ENCODE measurements at places on chromosomes 7 and 10. TPM values are rescaled to one million over a fixed set of nuclear protein-coding genes. Genes with fewer than 3 reads are reported as not detected.

Gene NPC1L1
- not detected for total RNA-seq

Gene DNTT
- total RNA-seq = not detected

Gene ADCY1
- total RNA-seq = 0.16 TPM

Gene ARMC3
- total RNA-seq = not detected

Gene SHOC2
- 13.2 TPM for total RNA-seq

Gene NKX6-2
- total RNA-seq = not detected

Gene ABCB1
- total RNA-seq = not detected

Gene PURB
- 6.2 TPM for total RNA-seq

Gene CALU
- 187 TPM for total RNA-seq

Gene GTF2IRD1
- 14.4 TPM for total RNA-seq

Gene VIM
- total RNA-seq = 1,572 TPM

Gene WBP1L
- total RNA-seq = 33.8 TPM

Gene VPS37D
- total RNA-seq = 2.9 TPM

Gene IDI1
- total RNA-seq = 117 TPM

Gene TUBB8
- total RNA-seq = not detected

Gene AFAP1L2
- total RNA-seq = 40.2 TPM
